ENCODE measurements at places on chromosomes 1 and 21.

- DNase-seq, result no peak
These were observed 107.1 kb upstream of the ERRFI1 start for GRCh38 chr1:8133190-8133589.

DNA sequence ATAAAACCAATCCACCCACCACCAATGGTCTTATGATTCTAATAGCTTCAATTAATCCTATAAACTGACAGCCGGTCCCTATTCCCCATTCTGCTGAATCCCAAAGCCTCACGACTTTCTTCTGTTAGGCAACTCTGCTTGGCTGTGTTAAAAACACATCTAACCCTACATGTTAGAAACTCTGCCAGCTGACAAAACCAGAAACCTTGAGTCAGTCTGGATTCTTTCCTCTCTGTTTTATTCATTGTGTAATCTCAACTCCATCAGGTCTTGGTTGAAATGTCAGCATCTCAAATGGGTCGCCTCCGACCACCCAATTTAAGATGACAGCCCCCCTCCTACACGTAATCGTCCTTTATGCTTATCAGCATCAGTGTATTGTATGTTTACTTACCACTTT, 312.1 kb downstream of the DISC1 start:
- DNase-seq, result no peak

- DNase-seq, result no peak
These were observed 168.6 kb upstream of the CSF3R start for GRCh38 chr1:36651176-36651910.

- no peak for DNase-seq
These were observed 177.2 kb downstream of the PLPPR4 start for GRCh38 chr1:99441299-99442095.

- DNase-seq, result no peak
These were observed 40.5 kb downstream of the SLC5A9 start for GRCh38 chr1:48263041-48263440.

DNA sequence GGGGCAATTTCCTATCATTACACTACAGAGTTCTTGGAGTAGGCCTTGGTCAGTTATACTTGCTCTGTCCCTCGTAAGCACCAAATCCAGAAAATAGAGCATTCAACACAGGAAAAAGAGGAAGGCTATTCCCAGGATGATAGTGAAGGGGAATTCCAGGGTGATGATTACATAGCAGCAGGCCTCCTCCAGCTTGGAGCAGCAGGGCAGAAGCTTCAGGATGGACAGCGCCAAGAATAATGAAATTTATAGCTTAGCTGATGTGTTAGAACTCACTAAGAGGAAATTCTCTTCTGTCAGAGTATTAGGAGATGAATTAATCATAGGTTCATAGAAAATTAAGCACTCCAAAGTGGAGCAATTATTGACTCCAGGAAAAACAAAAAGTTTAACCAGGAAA, 10.8 kb upstream of the SMAP2 start:
- DNase-seq, result no peak
